ENCODE measurements at places on chromosomes 6 and 20.
A peak's percentile ranks its signal among the peaks of the same experiment; 100 is the strongest.

DNA sequence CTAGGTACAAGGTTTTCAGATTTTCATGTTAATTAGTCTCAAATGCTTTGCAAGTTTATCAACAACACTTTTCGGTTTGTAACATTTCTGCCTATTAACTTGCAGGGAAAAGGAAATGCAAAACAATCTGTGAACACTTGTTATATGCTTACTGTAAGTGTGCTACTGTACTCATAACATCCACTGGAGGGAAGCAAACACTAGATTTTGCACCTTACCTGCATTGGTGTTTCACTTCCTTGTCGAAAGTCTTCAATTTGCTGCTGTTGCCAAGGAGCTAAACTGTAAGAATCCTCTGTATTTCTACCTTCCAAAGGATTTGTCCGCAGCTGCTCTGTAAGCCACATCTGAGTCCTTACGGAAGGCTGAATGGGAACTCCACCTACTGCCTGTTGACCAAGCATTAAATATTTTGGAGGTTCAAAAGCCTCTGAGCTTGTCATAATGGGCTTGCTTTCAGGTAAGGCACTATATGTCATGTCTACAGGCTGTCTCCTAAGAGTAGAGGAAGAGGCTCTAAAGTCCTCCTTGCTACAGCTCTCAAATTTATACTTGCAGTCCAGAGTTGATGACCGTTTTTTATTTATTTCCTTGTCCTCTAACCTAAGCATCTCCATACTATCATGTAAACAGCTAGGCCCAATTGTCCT is 17.3 kb downstream of the PLN start:
- peak; percentile 73 for DNase-seq

DNA sequence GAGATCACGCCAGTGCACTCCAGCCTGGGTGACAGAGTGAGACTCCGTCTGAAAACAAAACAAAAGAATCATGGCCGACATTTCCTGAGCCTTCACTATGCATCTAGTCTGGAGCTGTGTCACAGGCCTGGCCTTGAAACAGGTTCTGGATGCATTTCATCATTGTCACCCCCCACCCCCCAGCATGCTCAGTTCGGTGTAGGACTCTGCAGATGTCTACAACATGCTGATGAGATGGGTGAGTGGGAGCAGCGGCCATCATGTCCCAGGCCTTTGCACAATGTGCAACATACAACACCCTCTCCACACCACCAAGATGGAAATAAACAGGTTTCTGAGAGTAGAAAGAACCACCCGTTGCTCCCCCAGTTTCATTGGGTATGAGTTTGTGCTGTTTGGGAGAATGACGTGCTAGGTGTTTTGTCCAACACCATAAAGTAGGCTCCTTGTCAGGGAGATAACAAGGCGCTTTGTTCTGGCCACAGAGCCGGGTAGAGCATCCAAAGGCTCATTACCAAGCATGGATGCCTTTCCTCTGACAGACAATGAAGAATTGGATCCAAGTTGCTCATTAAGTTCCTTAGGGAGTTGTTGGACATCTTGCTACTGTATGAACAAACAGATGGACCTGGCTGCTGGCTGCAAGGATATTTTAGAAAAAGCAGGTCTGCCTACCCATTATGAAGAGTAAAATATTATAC is 22.1 kb downstream of the SNHG17 start:
- DNase-seq, result no peak

- no peak for DNase-seq
Measured at GRCh38 chr6:137307163-137307854, 88.1 kb upstream of the IFNGR1 start.

DNA sequence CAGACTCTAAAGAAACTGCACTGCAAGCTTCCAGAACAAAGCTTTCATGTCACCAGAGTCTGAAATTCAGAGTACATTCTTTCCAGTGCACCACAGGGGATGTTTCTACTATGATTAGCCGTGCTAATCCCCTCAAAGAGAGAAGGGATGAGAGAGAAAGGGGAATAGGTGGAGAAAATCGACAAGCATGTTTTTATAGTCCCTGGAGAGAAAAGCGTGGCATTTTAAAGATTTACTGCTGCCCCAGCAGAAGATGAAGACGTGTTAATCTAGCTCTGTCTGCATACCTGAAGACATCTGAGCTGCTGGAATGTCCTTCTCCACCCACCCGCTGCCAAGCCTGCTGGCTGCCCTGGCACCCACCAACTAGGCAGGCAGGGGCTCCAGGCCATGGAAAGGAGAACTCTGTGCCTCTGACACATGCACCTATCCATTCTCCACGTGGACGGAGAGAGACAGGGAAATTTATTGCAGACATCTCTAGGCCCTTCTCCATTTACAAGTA is 4.1 kb downstream of the MYLK4 start:
- no peak for DNase-seq

- no peak for DNase-seq
Measured at GRCh38 chr6:143575901-143576426, 64.4 kb upstream of the FUCA2 start.

DNA sequence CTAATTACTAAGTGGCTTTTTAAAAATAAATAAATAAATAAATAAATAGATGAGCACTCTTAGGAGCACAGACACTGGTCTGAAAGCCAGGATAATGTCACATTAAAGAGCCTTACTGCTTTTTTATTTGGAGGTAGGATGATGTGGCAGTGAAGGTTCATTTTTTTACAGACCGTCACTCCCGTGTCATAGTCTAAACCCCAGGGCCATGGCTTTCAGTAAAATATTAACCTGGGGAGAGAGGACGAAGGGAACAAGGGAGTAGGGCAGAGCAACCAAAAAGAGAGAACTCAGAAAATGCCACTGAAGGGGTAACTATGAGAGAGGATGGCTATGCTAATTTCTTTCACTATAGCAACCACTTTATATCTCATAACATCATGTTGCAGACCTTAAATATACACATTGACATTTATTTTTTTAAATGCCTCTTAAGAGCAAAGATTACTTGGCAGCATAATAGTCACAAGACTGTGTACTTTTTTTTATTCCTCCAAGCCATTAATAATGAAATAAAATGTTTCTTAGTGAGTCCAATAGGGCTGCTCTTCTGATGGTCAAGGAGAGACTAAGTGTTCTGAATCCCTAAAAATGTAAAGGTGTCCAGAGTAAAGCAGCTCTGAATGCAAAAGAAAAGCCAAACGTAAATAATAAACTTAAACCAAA is 100.9 kb upstream of the SIM1 start:
- peak; percentile 68 for DNase-seq

DNA sequence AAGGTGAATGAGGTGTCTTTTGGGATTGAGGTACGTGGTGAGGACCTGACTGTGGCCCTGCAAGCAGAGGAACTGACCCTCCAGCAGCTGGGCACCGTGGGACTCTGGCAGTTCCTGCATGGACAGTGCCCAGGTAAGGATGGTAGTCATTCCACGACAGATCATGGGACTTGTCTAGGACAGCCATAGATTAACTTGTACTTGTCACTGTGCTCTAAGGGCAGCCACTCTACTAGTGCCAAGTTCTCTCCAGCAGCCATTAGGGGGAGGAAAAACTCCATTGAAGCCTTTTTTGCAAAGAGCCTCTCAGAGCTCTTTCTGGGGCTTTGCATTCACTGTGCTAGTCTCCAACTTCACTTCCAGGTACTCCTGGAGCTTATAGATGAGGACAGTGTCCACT is 20.4 kb downstream of the TAF11 start:
- no peak for DNase-seq

- DNase-seq, result peak; percentile 46
Measured at GRCh38 chr20:17565169-17565845, 4.6 kb upstream of the DSTN start.

DNA sequence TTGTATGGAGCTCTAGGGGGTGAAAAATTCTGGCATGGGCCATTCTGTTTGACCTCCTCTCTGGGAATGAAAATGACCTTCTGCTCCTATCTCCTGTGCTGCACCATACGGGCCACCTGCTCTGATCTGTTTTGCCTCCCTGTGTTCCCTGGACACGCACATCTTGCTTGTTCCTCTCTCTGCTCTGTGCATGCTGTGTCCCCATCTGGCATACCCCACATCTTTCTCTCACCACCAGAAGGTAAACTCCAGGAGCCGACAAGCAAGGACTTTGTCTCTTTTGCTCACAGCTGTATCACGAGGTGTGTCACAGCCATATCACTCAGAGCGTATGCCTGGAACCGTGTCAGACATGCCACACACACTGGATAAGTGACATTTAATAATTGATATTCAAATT is 208.4 kb upstream of the DTNBP1 start:
- DNase-seq, result no peak

DNA sequence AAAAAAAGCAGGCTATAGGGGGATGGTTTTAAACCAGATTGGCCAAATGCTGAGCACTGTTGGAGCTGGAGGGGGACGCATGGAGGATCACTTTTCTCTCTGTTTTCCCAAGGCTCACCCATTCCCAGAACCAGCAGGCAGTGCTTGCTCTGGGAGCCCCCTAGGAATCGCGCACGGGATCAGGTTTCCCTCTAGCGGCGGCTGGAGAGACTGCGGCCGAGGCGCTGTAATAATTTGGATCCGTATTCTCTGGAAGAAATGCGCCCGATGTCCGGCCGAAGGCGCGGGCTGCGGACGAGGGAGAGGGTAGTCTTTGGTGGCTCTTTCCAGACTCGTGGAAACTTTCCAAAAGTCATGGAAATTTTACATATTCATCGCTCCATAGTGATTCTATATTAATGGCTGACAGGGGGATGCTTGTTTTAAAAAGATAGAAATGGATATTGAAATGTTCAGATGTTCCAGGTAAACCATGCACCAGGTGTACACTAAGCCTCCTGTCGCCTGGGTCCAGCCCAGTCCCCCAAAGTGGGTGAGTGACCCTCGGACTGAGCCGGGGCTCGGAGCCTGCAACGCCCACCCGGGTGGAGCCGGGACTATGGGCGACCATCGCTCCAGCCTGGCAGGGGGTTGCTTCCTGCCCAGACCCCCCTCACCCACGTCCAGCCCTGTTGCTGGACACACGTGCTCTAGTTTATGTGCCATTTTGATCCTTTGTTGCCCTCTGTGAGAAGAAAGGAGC is 78.7 kb upstream of the PHACTR3 start:
- DNase-seq, result peak; percentile 47

GRCh38 chr6:42618686-42619085 is 54.9 kb downstream of the UBR2 start:
- DNase-seq, result no peak

DNA sequence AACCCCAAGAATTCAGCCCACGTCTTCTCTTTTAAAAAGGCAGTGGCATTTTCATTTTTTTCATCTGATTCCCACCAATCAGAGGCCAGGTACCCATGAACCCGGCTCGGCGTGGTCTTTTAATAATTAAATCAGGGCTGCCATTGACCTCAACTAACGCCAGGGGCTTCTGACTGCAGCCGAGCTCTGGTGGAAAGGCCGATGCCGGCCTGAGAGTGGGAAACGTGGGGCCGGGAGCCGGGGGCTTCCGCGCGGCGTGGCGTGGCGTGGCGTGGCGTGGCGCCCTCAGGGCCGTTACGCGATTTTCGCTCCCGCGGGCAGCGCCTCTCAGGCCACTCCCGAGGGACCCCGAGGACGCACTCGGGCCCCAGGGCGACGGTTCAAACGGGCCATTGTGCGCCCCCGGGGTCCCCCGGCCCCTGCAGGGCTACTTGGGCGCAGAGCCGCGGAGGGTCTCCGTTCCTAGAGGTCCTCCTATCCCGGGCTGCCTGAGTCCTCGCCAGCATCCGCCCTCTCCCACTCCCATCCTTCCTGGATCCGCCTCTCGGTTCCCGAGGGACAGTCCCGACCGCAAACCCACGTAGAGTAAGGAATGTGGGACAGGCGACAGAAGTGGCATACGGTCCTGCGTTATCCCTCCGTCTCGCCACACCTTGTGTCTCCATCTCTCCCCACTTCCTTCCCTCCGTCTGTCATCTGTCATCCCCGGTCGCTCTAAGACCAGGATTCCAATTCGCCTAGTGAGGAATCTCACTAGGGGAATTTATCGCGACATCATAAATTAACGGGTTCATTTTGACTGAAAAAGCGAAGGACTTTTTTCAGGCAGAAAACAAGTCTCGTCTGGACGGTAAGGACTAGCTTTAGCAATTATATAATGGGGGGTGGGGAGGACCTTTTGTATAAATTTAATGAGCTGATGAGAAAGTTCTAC is 876 bp upstream of the TBPL1 start:
- DNase-seq, result peak; percentile 80

All from kidney tubule cell (primary cell).